Activated CD4-positive, alpha-beta T cell treated with anti-CD3 and anti-CD28 coated beads for 4 hours (primary cell): ENCODE measurements at places on chromosomes 2 and 18.

GRCh38 chr2:215498431-215498830 lies 62.6 kb upstream of the FN1 start:
- no peak for DNase-seq

DNA sequence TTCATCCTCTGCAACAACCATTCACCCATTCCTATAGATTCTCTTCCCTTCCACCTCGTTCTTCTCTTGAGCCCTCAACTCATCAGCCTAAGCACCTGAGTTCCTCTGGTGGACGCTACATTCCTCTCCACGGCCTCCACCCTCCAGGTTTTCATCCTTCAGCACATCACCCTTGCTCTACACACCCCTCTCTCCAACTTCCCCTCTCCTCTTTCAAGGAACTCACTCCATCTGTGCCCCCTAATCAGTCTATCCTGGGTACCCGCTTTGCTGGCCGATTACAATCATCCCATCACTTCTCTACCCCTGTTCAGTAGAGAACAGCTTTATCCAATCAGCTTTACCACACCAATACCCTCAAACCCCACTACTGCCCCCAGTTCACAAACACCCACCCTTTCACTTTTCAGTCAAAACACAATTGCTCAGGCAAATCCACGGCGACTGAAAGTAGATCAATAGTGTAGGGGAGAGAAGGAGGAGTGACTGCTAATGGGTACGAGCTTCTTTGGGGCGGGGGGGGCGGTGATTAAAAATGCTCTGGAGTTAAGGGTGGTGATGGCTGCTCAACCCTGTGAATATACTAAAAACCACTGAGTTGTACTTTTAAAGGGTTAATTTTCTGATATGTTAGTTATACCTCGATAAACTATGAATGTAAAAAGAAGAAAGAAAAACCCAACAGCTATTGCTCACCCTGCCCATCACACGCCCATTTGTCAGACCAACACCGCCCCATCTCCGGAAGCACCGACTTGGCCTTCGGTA lies 857 bp downstream of the DYM start:
- DNase-seq: peak; percentile 26

- DNase-seq: no peak
Measured at GRCh38 chr2:198178766-198179165, 374.4 kb downstream of the PLCL1 start.

DNA sequence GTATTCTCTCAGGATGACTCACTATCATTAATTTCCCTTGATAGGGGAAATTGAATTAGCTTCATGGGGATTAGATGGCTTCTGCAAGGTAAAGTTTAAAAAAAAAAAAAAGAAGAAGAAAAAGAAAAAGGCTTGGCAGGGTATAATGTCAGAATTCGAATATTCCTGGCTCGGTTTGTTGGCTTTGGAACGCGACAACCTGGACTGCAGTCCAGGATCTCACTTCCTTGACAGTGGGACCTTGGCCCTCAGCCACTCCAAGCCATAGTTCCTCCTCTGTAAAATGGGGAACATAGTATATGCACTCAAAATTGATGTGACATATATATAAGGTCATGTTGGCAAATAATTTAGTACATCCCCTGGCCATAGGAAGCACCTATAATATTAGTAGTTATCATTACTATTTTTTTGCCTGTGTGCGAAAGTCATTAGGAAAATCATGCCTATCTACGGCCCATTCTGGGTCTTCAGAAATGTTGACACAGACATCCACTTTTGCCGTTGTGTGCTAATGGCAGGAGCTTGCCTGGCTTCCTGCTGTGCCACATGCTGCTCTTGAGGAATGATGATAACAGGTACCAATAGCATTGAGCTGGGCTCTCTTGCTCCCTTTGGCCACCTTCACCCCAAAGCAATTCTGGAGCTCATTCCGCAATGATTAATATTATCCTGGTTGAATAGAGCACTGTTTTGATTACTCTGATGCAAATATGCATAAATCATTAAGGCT lies 97.9 kb downstream of the MTCL1 start:
- no peak for DNase-seq

DNA sequence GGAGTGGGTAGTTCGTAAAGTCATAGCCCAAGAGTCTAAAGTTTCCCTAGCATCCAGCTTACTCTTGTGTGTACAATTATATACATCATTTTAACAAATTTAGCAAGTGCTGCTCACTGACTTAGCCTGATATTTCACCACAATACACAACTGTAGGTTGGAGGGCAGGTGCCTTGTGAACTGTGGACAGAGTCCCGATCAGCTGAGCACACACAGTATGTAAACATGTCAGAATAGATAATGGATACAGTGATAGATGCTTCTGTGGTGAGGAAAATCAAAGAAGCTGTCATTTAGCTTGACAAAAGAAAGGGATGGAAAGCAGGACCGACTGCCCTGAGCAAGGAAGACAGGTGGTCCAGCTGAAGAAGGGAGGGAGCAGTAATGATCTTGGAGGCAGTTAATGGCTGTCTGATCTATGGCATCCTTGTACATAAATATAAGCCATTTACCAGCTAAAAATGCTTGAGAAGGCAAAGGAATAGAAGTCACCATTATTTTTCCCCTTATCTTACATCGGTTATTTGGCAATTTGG lies 372.8 kb upstream of the UBE2E3 start:
- no peak for DNase-seq

GRCh38 chr2:17580319-17580715 lies 39.8 kb downstream of the VSNL1 start:
- no peak for DNase-seq

DNA sequence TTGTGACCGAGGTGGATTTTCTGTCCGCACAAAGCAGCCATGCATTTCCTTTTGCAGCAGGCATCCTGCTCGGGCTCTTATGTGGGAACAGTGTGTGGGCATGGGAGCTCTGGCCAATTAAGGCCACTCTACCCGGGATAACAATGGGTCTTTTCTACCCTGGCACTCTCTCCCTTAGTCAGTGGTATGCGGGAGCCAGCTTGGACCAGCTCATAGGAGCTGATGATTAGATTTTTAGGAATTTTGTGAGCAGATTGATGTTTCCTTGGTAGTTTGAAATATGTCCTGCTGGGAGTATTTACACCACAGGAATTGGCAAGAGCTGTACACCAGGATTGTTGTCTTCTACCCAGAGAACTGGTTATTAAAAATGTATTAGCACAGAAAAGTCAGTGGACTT lies 89.3 kb downstream of the SPP2 start:
- DNase-seq: no peak

GRCh38 chr2:58449286-58450010 lies 208.3 kb upstream of the FANCL start:
- DNase-seq: no peak

- no peak for DNase-seq
Measured at GRCh38 chr2:51789918-51790317, 758.0 kb upstream of the NRXN1 start.

- DNase-seq: no peak
Measured at GRCh38 chr2:237877576-237878307, 18.3 kb downstream of the RAMP1 start.

- DNase-seq: no peak
Measured at GRCh38 chr18:72848503-72849237, 19.1 kb downstream of the NETO1 start.

DNA sequence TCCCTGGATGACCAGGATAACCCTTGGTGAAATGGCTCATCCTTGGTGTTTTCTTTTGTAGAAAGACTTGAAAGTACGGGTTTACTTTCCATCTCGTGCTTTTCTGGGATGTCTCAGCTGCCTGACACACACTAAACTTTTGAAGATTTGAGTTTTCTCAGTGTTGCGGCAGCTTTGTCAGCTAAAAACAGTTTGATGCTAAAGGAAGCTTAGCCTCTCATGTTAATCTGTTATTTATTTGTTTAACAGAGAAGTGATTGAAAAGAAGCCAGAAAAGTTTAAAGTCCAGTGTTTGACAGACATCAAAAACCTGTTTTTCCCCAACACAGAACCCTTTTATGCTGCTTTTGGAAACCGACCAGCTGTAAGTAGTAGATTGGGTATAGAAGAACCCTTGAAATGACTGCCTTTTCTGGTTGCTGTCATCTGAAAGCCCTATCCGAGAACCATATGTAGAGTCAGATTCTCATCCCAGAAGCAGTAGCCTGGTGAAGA lies 72.8 kb downstream of the LPIN1 start:
- no peak for DNase-seq

DNA sequence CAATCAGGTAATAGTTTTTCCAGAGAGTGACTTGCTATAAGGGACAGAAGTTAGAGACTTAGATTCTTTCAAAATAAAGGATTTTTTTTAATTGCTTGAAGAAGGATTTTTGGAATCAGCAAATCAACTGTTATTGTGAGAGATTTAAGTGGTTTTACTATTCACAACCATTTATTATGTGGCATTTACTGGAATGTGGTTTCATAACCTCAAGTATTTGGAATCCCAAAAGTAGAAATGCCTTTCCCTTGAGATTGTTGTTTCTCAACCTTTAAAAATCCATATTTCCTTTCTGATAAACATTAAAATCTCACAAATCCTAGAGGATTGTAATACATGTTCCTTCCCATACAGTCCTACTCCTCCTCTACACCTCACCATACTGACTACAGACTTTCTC lies 5.0 kb downstream of the TANK start:
- DNase-seq: no peak

DNA sequence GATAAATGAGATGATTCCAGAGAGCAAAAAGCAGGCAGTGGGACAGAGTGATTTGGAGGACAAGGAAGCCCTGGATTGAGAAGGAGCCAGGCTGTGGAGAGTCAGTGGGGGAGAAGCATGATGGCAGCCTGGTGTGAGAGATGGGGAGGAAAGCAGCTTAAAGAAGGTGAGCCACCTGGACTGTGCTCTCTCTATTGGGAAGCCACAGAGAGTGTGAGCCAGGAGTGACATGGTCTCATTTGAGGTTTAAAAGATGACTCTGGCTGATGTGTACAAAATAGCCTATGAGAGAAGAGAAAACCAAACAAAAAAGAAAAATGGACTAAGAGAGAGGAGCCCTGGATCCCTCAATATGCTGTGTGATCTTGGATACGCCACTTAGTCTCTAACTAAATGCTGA lies 12.9 kb upstream of the EPAS1 start:
- no peak for DNase-seq

DNA sequence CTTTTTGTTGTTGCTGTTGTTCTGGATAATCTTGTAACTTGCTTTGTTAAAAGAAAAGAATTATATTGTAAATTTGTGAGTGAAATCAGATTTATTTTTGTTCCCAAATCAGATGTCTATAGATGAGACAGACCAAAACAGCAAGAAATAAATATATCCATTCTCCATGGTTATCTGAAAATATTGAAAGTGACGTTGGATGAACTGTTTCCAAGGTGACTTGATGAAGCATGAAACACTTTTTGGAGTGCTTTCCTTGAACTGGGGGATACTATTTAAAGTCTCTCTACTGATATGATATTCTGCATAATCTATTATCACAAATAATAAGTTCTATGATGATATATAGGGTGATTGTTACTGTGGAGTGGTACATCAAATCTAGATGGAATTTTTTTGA lies 315.4 kb upstream of the THUMPD2 start:
- no peak for DNase-seq

GRCh38 chr2:127811397-127812321 lies 688 bp upstream of the WDR33 start:
- no peak for DNase-seq

DNA sequence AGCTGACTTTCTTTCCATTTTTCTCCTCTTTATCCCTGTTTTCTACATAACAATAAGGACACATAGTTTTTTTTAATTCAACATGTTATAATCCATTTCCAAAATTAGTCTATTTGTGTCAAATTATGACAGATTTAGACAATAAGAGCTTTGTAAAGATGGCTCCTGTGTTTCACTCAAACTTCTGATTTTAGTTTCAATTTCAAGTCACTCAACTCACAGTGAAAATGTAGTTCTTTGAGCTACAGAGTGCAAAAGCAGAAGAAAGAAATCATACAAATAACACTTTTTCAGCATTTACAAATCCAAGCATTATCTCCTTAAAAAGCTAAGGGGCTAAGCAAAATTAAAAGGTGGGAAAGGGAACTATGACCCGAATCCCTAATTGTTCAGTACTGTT lies 340.7 kb upstream of the TRIB2 start:
- no peak for DNase-seq

DNA sequence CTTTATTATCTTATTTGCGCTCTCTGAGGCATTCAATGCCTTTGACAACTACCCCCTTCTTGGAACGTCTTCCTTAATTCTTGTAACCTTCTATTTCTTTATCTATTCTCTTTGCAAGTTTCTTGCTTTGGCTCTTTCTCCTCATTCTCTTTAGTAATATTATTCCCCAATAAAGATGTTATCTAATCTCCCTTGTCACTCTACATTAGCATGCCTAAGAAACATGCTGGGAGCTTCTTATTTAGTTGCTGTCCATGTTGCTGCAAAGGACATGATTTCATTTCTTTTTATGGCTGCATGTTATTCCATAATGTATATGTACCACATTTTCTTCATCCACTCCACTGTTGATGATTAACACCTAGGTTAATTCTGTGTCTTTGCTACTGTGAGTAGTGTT lies 113.7 kb downstream of the RDH14 start:
- DNase-seq: no peak

- DNase-seq: peak; percentile 86
Measured at GRCh38 chr2:68726608-68727367, 7.8 kb upstream of the ARHGAP25 start.

DNA sequence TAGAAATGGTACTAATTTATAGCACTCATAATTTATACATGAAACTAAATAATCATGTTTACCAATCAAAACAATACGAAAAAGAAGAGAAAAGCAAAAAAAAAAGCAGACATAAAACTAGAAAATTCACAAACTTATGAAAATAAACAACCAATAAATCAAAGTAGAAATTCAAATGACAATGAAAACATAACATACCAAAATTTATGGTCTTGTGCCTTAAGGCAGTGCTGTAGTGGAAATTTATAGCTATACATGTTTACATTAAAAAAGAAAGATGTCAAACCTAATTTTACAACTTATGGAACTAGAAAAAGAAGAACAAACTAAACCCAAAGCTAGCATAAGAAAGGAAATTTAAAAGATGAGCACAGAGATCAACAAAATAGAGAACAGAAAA lies 16.1 kb upstream of the SPR start:
- DNase-seq: no peak

GRCh38 chr2:189178054-189178453 lies 1.5 kb downstream of the COL5A2 start:
- no peak for DNase-seq

DNA sequence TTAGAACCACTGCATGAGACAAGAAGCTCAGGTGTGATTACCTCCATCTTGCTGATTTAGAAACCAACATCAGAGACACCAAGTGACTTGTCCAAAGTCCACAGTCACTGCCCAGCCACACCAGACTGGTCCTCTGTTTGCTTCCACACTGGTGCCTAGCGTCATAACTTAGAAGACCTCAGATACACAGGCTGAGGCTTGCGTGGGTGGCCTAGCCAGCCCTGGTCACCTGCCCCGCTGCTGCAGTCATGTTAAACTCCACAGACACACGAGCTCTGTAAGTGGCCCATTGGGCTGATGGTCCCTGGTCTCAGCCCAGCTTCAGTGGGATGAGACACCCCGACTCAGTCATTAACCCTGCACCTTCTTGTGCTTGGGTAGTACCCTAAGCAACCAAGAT lies 47.1 kb downstream of the CNGA3 start:
- DNase-seq: no peak

GRCh38 chr2:218223046-218223445 lies 6.1 kb downstream of the ARPC2 start:
- DNase-seq: peak; percentile 26
